Upper lobe of right lung (tissue), 1 donor: ENCODE measurements at places on chromosomes 7 and 10.

GRCh38 chr10:121211446-121211845, 360.3 kb downstream of the WDR11 start:
- DNase-seq: no peak
- H3K4me1 ChIP-seq: no peaks in the 10 kb centered on the region

- H3K4me1 ChIP-seq: peaks cover 17% of the 10 kb centered on the region
- no peak overlapping the region for H3K4me3 ChIP-seq
- H3K27ac ChIP-seq: no peak overlapping the region
- no peak for DNase-seq
- no peaks in the 10 kb centered on the region for H3K27me3 ChIP-seq
Measured at GRCh38 chr7:4734587-4735345, 40.7 kb upstream of the AP5Z1 start.

- no peaks in the 10 kb centered on the region for H3K4me1 ChIP-seq
- H3K27ac ChIP-seq: no peak overlapping the region
- H3K36me3 ChIP-seq: no peaks in the 10 kb centered on the region
- DNase-seq: no peak
- no peaks in the 10 kb centered on the region for H3K27me3 ChIP-seq
Measured at GRCh38 chr10:74329873-74330272, 178.9 kb downstream of the ADK start.

GRCh38 chr7:36851382-36851781, 127.1 kb upstream of the AOAH start:
- H3K27me3 ChIP-seq: no peaks in the 10 kb centered on the region
- H3K4me3 ChIP-seq: no peak overlapping the region
- H3K36me3 ChIP-seq: peaks cover 25% of the 10 kb centered on the region

DNA sequence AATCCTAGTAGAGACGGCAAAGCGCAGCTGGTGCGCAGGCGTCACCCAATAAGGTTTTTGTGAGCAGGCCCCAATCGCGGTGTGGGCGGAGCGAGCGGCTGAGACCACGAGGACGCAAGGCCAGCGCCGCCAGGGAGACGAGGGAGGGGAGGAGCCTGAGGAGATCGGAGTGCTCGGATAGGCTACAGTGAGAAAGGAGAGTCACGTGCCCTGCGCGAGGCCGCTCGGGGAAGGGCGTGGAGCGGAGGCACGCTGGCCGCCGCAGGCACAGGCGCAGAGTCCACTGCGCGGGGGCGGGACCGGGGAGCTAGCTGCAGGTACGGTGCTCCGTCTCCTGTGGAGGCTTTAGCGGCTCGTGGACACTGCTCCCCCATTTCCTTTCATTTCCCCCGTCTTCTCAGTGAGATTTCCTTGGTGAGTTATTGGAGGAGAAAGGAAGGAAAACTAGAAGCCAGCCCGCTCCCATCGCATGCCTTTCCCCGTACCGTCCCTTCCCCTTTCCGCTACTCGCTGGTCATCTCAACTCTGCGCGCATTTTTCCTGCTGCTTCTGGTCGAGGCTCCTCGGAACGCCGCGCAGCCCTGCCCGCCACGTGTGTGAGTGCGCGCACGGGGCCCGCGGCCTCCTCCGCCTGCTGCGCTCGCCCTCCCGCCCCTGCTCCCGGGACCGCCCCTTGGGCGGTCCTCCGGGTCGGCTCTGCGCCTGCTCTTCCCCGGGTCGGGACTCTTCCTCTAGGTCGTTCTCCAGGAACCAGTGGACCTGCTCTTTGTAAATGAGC, at the start of gene THNSL1:
TSS of gene THNSL1 (plus strand) at position 237 of the 778 bp plus-strand sequence. CDS start 6,612 bp downstream, outside the sequence.
- H3K27me3 ChIP-seq: no peaks in the 10 kb centered on the region
- H3K36me3 ChIP-seq: no peaks in the 10 kb centered on the region
- peak within 1 kb of the TSS; percentile 91 for H3K27ac ChIP-seq
- DNase-seq: peak; percentile 100

DNA sequence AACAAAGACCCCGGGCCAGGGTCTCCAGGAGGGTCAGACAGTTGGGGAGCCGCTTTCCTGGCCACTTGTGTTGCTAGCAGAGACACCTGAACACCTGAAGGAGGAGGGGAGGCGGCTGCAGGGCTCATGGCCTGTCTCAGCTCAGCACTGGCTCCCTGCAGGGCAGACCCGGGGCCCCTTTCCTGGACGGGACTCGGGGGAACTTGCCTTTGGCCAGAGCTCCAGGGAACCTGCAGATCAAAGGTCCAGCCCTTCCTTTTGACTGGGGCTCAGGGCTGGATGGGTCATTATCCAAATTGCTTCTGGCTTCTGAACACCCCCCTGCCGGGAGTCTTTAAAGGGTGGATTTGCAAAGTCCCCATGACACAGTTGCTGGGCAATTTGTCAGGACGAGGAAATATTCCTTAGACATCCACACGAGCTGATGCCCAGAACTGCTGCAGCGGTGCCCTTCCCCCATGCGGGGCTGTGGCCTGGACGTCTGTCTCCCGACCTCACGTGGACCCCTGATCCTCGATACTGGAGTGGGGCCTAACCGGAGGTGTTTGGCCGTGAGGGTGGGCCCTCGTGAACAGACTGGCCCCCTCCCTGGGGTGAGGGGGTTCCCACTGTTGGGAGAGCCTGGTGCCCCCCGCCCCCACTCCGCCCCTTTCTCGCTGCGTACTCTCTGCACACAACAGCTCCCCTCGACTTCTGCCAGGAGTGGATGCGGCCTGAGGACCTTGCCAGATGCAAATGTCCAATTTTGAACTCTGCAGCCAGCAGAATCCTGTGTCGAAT, 194.3 kb downstream of the ELFN1 start:
- no peaks in the 10 kb centered on the region for H3K36me3 ChIP-seq
- H3K27me3 ChIP-seq: no peaks in the 10 kb centered on the region
- DNase-seq: no peak
- H3K27ac ChIP-seq: no peak overlapping the region

DNA sequence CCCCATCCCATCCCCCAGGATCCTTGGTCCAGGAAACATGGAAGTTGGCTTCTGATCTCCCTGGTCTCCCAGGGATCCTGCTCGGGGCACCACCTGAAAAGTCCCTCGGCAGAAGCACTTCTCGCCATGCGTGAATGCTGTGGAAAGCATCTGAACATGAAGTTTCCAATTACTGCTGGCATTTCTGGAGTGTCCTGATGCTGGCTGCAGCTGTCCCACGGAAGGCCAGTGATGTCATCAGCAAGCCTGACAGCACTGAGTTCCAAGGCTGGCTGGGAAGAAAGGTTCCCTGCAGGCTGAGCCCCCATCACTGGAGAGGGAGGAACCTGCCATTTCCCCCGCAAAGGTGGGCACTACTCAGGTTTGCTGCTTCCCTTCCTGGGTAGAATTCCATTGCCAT, 71.4 kb downstream of the KCNMA1 start:
- no peaks in the 10 kb centered on the region for H3K36me3 ChIP-seq
- no peak overlapping the region for H3K4me3 ChIP-seq
- no peaks in the 10 kb centered on the region for H3K4me1 ChIP-seq
- no peaks in the 10 kb centered on the region for H3K27me3 ChIP-seq
- DNase-seq: no peak
- H3K27ac ChIP-seq: no peak overlapping the region

- H3K4me1 ChIP-seq: no peaks in the 10 kb centered on the region
- no peaks in the 10 kb centered on the region for H3K36me3 ChIP-seq
- H3K4me3 ChIP-seq: no peak overlapping the region
- no peak overlapping the region for H3K27ac ChIP-seq
Measured at GRCh38 chr7:100957832-100958421, 8.6 kb downstream of the MUC3A start.

DNA sequence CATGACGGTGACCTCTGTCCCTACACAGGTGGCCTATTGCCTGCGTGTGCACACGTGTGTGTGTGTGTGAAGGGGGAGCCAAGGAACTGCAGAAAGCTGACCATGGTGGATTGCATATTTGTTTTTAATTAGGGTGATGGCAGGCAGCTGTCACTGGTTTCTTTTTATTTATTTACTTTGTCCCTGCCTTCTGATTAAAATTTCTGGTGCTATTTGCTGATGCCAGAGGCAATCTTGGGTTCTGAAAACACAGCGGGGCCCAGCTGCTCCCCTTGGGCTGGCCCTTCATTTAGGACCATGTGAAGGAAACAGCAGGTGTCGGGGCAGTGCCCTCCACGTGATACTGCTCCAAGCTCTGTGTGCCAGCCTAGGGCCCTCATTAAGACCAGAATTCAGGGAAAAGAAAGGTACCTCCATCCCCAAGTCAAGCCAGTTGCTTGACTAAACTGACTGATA, 71.3 kb upstream of the PODXL start:
- no peaks in the 10 kb centered on the region for H3K27me3 ChIP-seq
- H3K27ac ChIP-seq: no peak overlapping the region
- H3K36me3 ChIP-seq: no peaks in the 10 kb centered on the region
- H3K4me1 ChIP-seq: peaks cover 5% of the 10 kb centered on the region

- no peak overlapping the region for H3K27ac ChIP-seq
- no peaks in the 10 kb centered on the region for H3K36me3 ChIP-seq
- no peak overlapping the region for H3K4me3 ChIP-seq
- no peaks in the 10 kb centered on the region for H3K27me3 ChIP-seq
- DNase-seq: no peak
Measured at GRCh38 chr7:57305192-57305748, 144.7 kb upstream of the ZNF716 start.

GRCh38 chr7:155247479-155248365, 50.0 kb upstream of the INSIG1 start:
- H3K27me3 ChIP-seq: no peaks in the 10 kb centered on the region
- H3K4me1 ChIP-seq: no peaks in the 10 kb centered on the region
- H3K27ac ChIP-seq: no peak overlapping the region
- H3K4me3 ChIP-seq: no peak overlapping the region
- no peaks in the 10 kb centered on the region for H3K36me3 ChIP-seq

GRCh38 chr7:94590526-94591162, 65.3 kb downstream of the SGCE start:
- no peaks in the 10 kb centered on the region for H3K4me1 ChIP-seq
- no peak overlapping the region for H3K27ac ChIP-seq
- no peak overlapping the region for H3K4me3 ChIP-seq
- H3K36me3 ChIP-seq: no peaks in the 10 kb centered on the region
- no peak for DNase-seq

DNA sequence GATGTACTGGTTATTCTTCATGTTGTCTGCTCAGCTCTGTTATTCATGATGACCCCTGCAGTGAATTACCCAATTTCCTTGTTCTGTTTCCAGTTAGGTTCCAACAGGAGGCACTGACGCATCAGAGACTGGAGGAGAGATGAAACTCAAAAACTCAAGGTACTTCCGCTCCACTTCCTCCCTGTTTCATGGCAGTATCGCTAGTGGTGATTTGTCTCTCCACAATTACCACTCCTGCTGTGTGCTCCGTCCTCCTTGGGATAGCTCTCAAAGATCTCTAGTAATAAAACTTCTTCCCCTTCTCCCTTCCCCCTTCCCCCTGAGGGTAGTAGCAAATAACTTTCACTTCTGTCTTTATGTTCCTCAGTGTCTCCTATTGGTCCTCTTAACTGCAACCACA, 107.4 kb upstream of the ABCB5 start:
- no peak for DNase-seq
- H3K4me1 ChIP-seq: no peaks in the 10 kb centered on the region
- H3K27me3 ChIP-seq: no peaks in the 10 kb centered on the region
- no peak overlapping the region for H3K27ac ChIP-seq
- H3K4me3 ChIP-seq: no peak overlapping the region
- no peaks in the 10 kb centered on the region for H3K36me3 ChIP-seq

DNA sequence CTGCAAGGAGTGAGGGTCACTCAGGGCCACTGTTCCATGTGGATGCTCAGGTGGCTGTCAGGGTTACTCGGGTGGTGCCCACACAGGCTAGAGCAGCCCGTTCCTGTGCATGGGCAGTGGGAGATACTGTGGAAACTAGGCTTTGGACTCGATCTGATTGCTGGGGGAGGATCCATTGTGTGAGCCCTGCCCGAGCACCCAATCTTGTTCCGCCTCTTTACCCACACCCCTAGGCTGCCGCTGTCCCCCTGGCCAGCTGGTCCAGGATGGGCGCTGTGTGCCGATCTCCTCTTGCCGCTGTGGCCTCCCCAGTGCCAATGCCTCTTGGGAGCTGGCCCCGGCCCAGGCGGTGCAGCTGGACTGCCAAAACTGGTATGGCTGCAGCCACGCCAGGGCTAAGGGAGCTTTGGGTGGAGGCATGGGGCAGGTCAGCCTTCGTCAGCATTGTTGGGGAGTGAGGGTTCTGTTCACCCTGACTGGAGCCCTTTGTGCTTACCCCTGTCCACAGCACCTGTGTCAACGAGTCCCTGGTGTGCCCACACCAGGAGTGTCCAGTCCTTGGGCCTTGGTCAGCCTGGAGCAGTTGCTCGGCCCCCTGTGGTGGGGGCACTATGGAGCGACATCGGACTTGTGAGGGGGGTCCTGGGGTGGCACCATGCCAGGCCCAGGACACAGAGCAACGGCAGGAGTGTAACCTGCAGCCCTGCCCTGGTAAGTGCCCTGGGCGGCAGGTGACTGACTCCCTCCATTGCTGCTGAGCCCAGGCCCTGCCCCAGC, 12.4 kb upstream of the ZNF862 start:
- H3K36me3 ChIP-seq: no peaks in the 10 kb centered on the region
- H3K4me3 ChIP-seq: no peak overlapping the region
- peak; percentile 59 for DNase-seq
- no peaks in the 10 kb centered on the region for H3K27me3 ChIP-seq

GRCh38 chr10:102630663-102631062, 13.6 kb upstream of the TRIM8 start:
- no peak overlapping the region for H3K4me3 ChIP-seq
- no peak for DNase-seq
- peaks cover 7% of the 10 kb centered on the region for H3K36me3 ChIP-seq
- H3K27ac ChIP-seq: no peak overlapping the region
- H3K4me1 ChIP-seq: peaks cover 78% of the 10 kb centered on the region

DNA sequence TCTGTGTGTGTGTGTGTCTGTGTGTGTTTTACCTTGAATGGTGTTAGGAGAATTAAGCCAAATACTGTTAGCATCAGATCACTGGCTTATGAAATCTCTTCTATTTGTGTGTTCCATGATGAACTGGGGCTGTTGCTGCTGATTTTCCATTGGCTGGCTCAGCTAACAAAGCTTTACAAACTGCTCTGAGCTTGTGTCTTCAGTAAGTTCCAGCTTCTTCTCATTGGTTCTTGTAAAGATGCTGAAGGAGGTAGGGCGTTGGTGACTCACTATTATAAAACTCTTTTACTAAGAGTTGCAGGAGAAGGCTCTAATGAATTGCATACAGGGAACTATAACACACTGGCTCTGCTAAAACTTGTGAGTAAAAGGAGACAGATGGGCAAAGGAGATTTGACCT, 136.4 kb upstream of the PRKCQ start:
- H3K27me3 ChIP-seq: peaks cover 12% of the 10 kb centered on the region
- no peak overlapping the region for H3K4me3 ChIP-seq
- H3K36me3 ChIP-seq: no peaks in the 10 kb centered on the region
- DNase-seq: no peak

DNA sequence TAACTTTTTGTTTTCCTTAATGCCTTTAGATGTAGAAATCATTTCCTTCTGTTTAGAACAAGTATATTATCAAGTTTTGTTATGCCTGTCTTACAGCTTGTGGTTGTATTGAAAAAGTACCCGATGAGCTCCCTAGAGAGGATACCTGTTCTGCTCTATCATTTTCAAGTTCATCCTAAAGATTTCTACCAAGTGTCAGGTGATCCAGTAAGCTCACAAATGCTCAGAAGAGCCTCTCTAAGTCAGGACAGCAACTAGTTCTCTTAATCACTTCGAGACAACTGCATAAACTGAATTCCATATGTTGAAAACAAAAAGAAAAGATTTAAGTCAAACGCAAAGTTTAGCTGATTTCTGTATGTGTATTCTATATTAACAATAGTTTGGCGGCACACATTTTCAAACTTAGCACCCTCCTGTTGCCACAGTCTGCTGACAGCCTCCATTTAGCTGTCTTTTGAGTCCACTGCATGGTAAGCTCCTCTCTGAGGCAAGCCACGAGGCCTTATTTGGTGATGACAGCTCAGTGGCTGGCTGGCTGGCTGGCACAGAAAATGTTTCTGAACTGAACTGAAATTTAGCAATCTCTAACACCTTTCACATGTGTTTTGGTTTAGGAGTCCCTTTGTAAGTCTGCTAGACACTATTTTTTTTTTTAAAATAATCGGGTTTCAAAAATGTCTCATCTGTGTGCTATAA, 59.4 kb downstream of the SEMA3C start:
- H3K4me3 ChIP-seq: no peak overlapping the region
- peaks cover 4% of the 10 kb centered on the region for H3K4me1 ChIP-seq
- no peak overlapping the region for H3K27ac ChIP-seq
- H3K36me3 ChIP-seq: no peaks in the 10 kb centered on the region
